ENCODE measurements at places on chromosomes 13 and 19.

DNA sequence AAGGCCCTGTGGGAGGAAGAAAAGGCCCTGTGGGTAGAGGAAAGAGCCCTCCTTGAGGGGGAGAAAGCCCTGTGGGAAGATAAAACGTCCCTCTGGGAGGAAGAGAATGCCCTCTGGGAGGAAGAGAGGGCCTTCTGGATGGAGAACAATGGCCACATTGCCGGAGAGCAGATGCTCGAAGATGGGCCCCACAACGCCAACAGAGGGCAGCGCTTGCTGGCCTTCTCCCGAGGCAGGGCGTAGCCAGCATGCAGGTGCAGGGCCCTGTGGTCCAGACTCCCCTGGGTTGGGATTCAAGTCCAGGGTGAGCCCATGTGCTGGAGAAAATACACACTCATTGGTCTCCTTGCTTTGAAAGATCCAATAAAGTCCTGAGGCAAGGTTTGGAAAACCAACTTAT, 4.1 kb downstream of the CCDC70 start:
- no peak for DNase-seq

- no peak for DNase-seq
Measured at GRCh38 chr13:87259479-87260083, 411.6 kb upstream of the SLITRK5 start.

GRCh38 chr19:4061683-4062418, 4.8 kb downstream of the ZBTB7A start:
- DNase-seq: no peak

- no peak for DNase-seq
Measured at GRCh38 chr19:18430417-18431144, 7.4 kb downstream of the ISYNA1 start.

DNA sequence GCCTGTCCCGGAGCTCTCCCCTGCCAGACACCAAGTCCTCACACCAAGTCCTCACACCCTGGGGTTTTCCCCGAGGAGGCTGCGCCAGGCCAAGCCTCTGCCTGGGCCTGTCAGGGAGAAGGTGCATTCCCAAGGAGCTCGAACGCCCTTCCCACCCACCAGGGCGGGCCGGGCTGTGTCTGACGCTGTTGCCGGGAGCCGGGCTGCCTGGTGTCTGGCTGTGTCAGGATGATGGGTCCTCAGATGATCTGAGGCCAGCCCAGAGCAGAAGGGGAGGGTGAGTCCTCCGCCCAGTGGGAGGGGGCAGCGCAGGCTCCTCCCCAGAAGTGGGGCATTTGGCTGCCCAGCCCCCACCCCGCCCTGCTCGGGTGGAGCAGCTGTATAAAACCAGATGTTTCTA, 2.3 kb upstream of the HAS1 start:
- DNase-seq: no peak

GRCh38 chr13:29452773-29453616, 142.5 kb downstream of the SLC7A1 start:
- DNase-seq: no peak

- no peak for DNase-seq
Measured at GRCh38 chr19:13150931-13151604, 857 bp downstream of the IER2 start.

DNA sequence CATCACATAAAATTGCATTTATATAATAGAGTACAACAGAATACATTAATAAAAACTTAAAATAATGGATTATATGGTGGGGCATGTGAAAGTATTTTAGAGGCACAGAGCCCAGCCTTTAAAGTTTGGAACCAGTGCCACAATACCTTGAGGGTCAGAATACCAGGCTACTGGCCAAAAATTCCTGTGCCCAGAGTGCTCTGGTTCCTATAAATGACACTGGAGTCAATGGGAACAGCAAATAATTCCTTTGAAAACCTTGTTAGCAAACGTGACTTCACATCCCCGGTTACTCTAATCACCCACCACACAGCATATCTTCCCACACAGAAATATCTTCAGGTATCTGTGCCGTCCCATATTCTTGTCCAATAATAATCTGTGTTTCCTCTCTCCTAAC, 1242.6 kb downstream of the DIAPH3 start:
- DNase-seq: no peak

GRCh38 chr13:110643324-110643723, 28.0 kb downstream of the NAXD start:
- DNase-seq: no peak
